Suprapubic skin (tissue), 4 donors: ENCODE measurements at places on chromosomes 1 and 21. TPM values are rescaled to one million over a fixed set of nuclear protein-coding genes. Genes with fewer than 3 reads are reported as not detected.

GRCh38 chr1:60589916-60590315, 492.4 kb upstream of the NFIA start:
- no peak overlapping the region for H3K27ac ChIP-seq
- no peak overlapping the region for H3K4me3 ChIP-seq
- no peaks in the 10 kb centered on the region for H3K4me1 ChIP-seq
- DNase-seq = no peak

GRCh38 chr1:2044510-2045319, 5.5 kb upstream of the PRKCZ start:
- peaks cover 20% of the 10 kb centered on the region for H3K27me3 ChIP-seq
- DNase-seq = no peak
- peak overlapping the region; percentile 38 for H3K4me3 ChIP-seq

DNA sequence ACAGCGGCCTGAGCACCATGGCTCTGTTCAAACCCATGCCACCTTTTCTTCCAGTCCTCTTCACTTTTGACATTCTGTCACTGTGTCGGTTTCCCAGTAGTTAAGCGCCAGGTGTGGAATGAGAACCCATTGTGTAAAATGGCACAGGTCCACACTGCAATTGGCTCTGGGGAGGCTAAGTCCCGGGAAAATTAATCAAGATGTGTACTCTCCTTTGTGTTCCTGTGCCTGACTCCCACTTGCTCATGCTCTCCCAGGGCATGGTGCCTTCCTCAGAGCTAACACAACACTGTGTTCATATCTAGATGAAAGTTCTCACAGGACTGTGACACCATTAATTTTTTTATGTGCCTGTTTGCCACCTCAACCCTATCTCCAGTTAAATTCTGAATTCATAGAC, 59.0 kb upstream of the BTG3 start:
- no peaks in the 10 kb centered on the region for H3K4me1 ChIP-seq
- no peak overlapping the region for H3K4me3 ChIP-seq
- DNase-seq = no peak
- H3K27ac ChIP-seq = no peak overlapping the region
- no peaks in the 10 kb centered on the region for H3K27me3 ChIP-seq

- no peak for DNase-seq
- no peaks in the 10 kb centered on the region for H3K4me1 ChIP-seq
- no peaks in the 10 kb centered on the region for H3K27me3 ChIP-seq
- no peak overlapping the region for H3K27ac ChIP-seq
Observed at GRCh38 chr21:39599191-39599970, 13.4 kb upstream of the B3GALT5 start.

DNA sequence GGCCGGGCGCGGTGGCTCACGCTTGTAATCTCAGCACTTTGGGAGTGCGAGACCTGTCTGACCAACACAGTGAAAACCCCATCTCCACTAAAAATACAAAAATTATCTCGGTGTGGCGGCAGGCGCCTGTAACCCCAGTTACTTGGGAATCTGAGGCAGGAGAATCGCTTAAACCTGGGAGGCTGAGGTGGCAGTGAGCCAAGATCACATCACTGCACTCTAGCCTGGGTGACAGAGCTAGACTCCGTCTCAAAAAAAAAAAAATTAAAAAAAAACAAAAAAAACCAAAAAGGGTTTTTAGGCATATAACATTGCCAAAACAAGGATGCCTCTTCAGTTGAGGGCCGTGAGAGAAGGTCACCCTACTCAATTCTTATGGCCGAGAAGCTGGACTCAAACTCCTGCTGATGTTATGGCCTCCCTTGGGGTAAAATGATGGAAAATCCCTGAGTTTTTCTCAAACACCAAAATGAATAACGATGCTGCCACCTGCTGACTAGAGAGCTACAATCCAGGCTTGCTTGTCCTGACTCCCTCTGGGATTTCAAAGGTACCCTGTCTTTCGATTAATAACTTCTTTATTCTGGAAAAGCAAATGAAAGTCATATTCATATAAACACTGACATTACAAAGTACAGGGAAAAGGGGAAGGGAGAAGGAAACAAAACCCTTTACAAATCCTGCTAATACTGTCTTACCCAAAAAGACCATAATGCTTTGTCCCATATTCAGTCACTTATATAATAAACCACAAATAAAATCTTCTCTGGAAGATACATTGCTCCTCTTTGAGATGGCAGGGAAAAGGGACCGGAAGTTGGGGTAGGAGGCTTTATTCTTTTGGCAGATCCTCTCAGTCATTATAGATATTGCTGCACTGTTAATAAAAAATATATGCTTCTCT, 10.7 kb downstream of the RAB42 start:
- peaks cover 4% of the 10 kb centered on the region for H3K4me1 ChIP-seq
- peaks cover 50% of the 10 kb centered on the region for H3K36me3 ChIP-seq
- H3K27ac ChIP-seq = no peak overlapping the region
- H3K27me3 ChIP-seq = no peaks in the 10 kb centered on the region
- no peak overlapping the region for H3K4me3 ChIP-seq

GRCh38 chr1:31699341-31699891, 4.4 kb downstream of the COL16A1 start:
- H3K27ac ChIP-seq = no peak overlapping the region
- peaks cover 6% of the 10 kb centered on the region for H3K27me3 ChIP-seq
- H3K4me3 ChIP-seq = no peak overlapping the region
- peaks cover 34% of the 10 kb centered on the region for H3K36me3 ChIP-seq

FCMR gene
- total RNA-seq = 2.9 TPM
